ENCODE measurements at places on chromosomes 16 and 17. TPM values are rescaled to one million over a fixed set of nuclear protein-coding genes. Genes with fewer than 3 reads are reported as not detected.
A peak's percentile ranks its signal among the peaks of the same experiment; 100 is the strongest.

Gene RANGRF
- total RNA-seq: 29.5 TPM

Gene FBXW10B
- not detected for total RNA-seq

- H3K36me3 ChIP-seq: no peaks in the 10 kb centered on the region
- peak overlapping the region; percentile 94 for H3K4me3 ChIP-seq
- peak overlapping the region; percentile 94 for H3K27ac ChIP-seq
- DNase-seq: no peak
- peaks cover 38% of the 10 kb centered on the region for H3K4me1 ChIP-seq
Observed at GRCh38 chr16:11672206-11673090, 4.2 kb downstream of the SNN start.

Gene SBK1
- 117 TPM for total RNA-seq

Gene CCL16
- total RNA-seq: not detected

Gene FNDC8
- total RNA-seq: not detected

Gene HOXB9
- total RNA-seq: not detected

DNA sequence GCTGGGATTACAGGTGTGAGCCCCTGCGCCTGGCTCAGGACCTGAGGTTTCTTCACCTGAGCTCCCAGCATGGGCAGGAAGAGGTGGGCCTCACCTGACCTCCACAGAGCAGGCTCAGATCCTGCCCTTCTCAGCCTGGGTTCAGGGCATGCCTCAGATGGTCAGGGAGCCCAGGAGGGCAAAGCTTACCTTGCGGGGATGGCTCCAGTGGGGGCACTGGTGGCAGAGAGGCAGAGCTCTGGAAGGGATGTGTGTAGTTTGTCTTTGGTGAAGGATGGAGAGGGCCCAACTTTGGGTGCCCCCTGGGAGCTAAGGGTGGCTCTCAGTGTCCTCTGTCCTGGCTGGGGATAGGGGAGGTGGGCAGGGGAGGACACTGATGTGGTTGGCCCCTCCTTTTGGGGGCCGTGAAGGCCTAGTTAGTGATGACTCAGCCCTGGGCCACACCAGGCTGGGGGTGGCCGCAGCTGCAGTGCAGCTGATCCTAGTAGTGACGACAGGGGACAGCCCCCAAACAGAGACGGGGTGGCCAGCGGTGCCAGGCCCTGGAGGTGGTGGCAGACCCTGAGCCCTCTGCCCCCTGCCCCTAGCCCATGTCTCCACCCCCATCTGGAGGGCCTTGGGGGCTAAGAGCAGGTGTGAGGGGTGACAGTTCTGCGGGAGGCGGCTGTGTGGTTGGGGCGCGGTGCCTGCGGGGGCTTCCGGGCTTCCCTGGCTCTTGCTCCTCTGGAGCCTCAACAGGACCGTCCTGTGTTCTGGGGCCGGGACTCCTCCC, 5.8 kb downstream of the NHERF2 start:
- peak overlapping the region; percentile 42 for H3K4me3 ChIP-seq
- no peak overlapping the region for H3K27ac ChIP-seq
- no peak for DNase-seq
- H3K4me1 ChIP-seq: peaks cover 2% of the 10 kb centered on the region
- no peaks in the 10 kb centered on the region for H3K36me3 ChIP-seq

Gene KCNJ16
- total RNA-seq: 0.27 TPM

DNA sequence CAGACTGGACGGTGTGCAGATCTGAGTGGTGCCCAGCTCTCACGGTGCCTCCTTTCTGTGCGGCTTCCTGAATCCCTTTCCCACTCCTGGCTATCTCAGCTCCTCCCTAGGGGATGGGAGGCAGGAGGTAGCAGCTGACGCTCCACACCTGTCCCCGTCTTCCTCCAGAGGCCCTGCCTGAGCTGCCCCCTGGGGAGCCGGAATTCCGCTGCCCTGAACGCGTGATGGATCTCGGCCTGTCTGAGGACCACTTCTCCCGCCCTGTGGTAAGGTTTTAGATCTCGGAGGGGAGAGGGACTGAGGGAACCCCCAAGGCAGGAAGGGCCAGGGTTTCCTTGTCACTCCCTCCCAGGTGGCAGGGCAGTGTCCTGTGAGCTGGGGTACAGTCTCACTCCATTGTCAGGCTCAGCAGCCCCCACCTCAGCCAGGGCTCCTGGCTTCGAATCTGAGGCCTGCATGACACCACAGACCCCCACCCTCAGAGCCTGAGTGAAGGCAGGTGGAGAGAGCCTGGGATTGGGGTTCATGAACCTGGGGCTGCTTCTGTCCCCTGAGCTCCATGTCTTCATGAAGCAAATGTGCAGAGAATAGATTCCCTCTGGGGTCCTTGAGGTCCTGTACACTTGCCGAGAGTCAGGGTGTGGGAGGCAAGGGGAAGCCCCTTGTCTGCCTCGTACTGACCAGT, 6.6 kb downstream of the DEF8 start:
- DNase-seq: peak; percentile 60
- H3K4me3 ChIP-seq: no peak overlapping the region
- H3K27ac ChIP-seq: no peak overlapping the region
- peaks cover 21% of the 10 kb centered on the region for H3K4me1 ChIP-seq
- H3K36me3 ChIP-seq: no peaks in the 10 kb centered on the region
- H3K27me3 ChIP-seq: peaks cover 14% of the 10 kb centered on the region

DNA sequence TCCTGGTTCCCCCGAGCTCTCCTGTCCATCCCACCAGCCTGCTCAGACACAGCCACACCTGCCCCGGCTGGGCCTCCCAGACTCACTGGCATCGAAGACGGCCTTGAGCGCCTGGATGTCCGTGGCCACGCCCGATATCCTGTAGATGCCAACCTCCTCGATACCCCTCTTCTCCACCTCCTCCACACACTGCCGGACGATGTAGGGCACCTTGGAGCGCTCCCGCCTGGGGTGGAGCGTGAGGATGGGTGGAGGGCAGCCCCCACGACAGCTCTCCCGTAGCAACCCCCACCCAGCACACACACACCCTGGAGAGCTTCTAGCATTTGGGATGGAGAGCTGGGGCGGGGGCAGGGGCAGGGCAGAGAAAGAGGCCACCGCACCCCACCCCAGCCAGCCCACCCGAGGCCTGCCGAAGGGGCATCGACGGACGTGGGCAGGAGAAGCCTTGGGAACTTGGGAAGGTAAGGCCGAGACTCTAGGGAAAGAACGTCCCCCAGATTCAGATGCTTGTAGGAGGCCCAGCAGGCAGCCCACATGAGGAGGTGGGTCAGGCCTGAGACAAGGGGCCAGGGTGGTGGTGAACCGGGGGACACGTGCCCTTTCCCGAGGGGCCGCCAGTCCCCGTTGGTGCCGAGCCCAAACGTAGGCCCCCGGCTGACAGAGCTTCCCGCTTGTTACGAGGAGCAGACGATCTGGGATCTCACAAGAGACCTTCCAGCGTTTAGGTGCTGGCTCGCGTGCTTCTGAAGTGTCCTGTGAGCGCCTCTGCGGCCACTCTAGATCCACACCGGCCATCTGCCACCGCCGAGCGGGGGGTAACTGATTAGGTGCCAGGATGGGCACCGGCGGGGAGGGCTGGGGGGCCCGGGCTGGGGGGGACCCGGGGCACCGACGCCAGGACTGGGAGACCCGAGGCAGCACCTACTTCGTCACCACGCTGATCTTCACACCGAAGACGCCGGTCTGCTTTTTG, 15.1 kb downstream of the TIMM22 start:
- no peak for DNase-seq
- H3K4me1 ChIP-seq: peaks cover 1% of the 10 kb centered on the region
- H3K27ac ChIP-seq: no peak overlapping the region
- no peaks in the 10 kb centered on the region for H3K36me3 ChIP-seq
- peaks cover 7% of the 10 kb centered on the region for H3K27me3 ChIP-seq
- no peak overlapping the region for H3K4me3 ChIP-seq

DNA sequence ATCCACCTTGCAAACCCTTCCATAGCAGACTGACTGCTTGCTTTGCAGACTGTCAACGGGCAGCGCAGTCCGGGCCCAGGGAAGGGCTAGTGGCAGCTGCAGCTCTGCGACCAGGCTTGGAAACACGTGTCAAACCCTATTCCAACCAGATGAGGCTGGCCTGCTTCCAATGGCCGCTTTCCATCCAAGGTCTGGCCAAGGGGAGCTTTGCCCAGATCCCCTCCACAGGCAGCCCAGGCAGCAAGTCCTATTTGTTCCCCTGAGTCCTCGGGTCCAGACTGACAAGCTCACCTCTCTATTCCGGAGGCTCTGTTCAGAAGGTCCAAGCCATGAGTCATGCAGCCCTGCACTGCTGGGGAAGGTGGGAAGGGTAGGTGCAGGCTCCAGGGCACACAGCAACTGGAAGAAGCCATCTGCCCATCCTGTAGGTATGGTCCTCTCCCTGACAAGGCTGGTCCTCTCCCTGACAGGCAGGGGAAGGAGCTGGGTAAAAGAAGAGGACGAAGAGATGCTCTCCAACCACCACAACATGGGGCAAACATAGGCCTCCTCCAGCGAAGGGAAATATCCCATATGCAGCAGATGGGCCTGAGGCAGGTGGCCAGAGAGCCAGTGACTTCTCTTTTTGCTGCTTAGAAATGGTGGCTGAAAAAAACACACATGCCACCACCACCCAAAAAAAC, 22.6 kb upstream of the AXIN2 start:
- H3K4me1 ChIP-seq: peaks cover 7% of the 10 kb centered on the region
- no peak overlapping the region for H3K27ac ChIP-seq
- no peaks in the 10 kb centered on the region for H3K27me3 ChIP-seq

Gene CDRT15L2
- total RNA-seq: not detected

Gene C16orf95
- total RNA-seq: 9.2 TPM

DNA sequence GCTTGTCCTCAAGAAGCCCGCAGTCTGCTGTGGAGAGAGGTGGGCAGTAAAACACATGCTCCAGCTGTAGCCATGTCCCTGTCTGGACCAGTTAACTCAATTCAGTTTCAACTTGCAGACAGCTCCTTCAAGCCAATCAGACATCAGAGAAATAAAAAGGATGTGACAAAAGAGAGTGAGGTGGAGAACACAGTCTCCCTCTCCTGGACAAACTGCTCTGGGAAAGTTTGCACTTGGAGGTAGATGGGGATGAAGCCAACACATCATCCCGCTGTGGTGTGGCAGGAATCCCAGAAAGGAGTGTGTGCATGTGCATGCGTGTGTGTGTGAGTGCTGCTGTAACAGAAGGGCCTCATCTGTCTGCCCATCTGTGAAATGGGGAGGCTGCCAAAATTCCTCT, 358.6 kb upstream of the ASIC2 start:
- no peak overlapping the region for H3K4me3 ChIP-seq
- no peaks in the 10 kb centered on the region for H3K36me3 ChIP-seq
- peaks cover 5% of the 10 kb centered on the region for H3K27me3 ChIP-seq
- peaks cover 9% of the 10 kb centered on the region for H3K4me1 ChIP-seq
- no peak overlapping the region for H3K27ac ChIP-seq

Gene RAB40B
- 14.6 TPM for total RNA-seq

Gene TMEM235
- not detected for total RNA-seq

DNA sequence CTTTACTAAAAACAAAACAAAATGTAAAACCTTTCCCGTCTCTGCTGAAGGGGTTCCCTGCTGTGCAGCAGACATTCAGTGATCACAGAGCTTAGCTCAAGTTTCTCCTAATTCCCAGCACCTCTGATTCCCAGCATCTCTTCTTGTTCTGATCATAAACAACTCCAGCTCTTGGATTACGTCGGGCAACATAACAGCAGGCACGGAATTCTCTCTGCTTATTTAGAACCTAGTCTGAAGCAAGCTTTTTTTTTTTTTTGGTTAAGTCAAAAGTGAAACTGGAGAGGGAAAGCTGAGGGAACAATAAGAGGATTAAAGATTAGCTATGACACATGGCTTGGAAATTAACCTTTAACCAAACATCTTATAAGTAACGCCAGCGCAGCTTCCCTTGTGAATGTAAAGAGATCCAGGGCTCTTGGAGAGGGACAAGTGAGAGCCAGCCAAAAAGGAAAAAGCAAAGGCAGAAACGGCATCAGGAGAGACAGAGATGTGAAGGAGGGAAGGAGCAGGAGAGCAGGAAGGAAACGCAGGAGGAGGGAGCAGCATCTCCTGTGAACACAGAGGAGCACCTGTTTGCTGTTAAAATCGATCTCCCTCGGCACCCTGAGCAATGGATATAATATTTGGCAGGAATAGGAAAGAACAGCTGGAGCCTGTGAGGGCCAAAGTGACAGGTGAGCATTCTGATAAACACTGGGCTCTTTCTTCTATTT, at the start of gene BCO1:
Gene BCO1 (plus strand): TSS at position 394 of the 716 bp plus-strand sequence. CDS start 220 bp downstream, at position 614.
- no peaks in the 10 kb centered on the region for H3K36me3 ChIP-seq
- no peak within 1 kb of the TSS for H3K27ac ChIP-seq
- no peak within 1 kb of the TSS for H3K4me3 ChIP-seq

DNA sequence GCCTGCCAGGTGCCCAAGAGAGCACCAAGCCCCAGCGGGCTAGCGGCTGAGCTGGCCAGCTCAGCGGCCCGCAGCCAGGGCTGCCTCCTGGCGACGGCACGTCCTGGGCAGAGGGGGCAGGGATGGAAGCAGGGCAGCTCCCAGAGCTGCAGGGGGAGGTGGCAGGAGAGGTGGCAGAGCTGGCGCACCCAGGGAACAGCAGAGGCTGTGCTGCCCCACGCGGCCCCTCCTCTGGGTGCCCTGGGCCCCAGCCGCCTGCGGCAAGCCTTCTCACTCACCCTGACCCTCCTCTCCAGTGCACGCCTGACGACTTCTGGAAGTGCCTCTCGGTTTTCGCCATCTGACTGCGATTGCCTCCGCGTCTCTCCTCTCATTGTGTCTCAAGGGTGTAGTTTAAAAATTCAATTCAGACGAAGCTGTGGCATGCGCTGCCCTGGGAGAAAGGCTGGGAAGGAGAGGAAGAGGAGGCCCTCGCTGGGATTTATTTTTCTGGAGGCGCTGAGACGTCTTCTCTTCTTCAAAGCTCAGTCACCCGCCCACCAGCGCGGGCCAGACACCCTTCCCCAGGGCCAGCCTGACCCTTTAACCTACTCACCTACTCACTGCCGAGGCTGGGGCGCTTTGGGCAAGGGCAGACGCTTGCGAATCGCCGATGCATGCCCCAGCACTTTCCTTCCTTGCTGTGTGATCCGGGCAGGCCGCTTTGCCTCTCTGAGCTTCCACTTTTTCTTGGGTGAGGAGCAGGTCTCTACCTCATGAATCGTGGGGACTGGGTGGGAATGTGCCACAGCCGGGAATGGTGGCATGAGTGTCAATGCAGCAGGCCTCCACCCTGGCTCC, 24.9 kb downstream of the GSE1 start:
- DNase-seq: no peak
- H3K27me3 ChIP-seq: peaks cover 25% of the 10 kb centered on the region
- no peaks in the 10 kb centered on the region for H3K36me3 ChIP-seq
- H3K27ac ChIP-seq: no peak overlapping the region
- H3K4me1 ChIP-seq: peaks cover 10% of the 10 kb centered on the region

GRCh38 chr16:14286368-14287230, 215.5 kb downstream of the MRTFB start:
- no peak for DNase-seq
- H3K36me3 ChIP-seq: peaks cover 4% of the 10 kb centered on the region
- H3K27ac ChIP-seq: peak overlapping the region; percentile 28

- no peaks in the 10 kb centered on the region for H3K27me3 ChIP-seq
- H3K4me1 ChIP-seq: no peaks in the 10 kb centered on the region
- DNase-seq: no peak
- H3K4me3 ChIP-seq: no peak overlapping the region
- peaks cover 6% of the 10 kb centered on the region for H3K36me3 ChIP-seq
Observed at GRCh38 chr17:21140911-21141310, 14.1 kb downstream of the DHRS7B start.

DNA sequence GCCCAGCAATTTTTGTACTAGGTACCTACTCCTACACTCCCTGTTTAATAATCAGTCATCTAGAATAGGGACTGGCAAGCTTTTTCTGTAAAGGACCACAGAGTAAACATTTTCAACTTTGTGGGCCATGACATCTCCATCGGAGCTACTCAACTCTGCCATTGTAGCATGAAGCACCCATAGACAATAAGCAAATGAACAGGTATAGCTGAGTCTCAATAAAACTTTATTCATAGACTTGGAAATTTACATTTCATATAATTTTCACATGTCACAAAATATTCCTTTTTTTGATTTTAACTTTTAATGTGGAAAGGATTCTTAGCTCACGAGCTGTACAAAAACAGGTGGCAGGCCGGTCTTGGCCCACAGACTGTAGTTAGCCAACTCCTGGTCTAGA, 345.8 kb downstream of the SOX9 start:
- no peaks in the 10 kb centered on the region for H3K36me3 ChIP-seq
- no peak for DNase-seq
- no peak overlapping the region for H3K4me3 ChIP-seq
- peaks cover 1% of the 10 kb centered on the region for H3K27me3 ChIP-seq
- no peak overlapping the region for H3K27ac ChIP-seq

Gene RUNDC3A
- 282 TPM for total RNA-seq
